M059J (cell line): ENCODE measurements at places on chromosomes 4 and X.

DNA sequence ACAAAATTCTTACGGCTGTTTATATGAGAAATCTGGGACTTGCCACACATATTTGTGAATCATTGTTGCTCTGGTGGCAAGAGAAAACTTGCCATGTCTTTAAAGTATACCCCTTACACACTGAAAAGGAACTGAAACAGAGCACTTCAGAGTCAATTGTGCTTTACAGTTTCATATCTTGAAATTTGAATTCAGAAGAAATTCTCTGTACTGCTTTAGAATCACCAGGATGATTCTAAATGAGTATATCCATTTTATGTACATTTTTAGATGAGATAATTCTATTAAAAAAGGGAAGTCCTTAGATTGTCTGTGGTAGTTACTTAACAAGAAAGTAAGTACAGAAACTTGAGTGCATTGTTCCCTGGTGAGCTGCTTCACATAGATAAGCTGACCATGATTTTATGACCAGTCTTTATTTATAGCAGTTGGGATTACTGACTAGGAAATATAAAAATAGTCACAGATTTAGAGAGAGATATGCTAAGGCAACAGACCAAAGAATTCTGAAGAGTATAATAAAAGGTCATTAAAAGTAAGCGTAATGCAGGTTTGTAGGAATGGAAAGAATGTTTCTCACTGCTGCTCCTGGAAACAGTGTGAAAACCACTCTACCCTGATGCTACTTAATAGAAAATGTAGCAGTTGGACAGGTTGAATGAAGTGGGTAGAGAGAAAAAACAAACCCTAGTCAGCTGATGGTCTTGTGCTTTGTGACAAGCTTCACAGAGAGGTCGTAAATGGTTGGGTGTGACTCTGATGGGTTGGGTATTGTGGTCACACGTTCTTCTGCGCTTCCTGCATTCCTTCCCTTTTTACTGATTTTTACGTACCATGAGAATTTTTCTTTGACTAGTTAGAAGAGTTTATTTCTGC is 41.0 kb downstream of the FNIP2 start:
- DNase-seq: peak; percentile 93

GRCh38 chr4:26178854-26179253 is 142.0 kb upstream of the RBPJ start:
- no peak for DNase-seq

DNA sequence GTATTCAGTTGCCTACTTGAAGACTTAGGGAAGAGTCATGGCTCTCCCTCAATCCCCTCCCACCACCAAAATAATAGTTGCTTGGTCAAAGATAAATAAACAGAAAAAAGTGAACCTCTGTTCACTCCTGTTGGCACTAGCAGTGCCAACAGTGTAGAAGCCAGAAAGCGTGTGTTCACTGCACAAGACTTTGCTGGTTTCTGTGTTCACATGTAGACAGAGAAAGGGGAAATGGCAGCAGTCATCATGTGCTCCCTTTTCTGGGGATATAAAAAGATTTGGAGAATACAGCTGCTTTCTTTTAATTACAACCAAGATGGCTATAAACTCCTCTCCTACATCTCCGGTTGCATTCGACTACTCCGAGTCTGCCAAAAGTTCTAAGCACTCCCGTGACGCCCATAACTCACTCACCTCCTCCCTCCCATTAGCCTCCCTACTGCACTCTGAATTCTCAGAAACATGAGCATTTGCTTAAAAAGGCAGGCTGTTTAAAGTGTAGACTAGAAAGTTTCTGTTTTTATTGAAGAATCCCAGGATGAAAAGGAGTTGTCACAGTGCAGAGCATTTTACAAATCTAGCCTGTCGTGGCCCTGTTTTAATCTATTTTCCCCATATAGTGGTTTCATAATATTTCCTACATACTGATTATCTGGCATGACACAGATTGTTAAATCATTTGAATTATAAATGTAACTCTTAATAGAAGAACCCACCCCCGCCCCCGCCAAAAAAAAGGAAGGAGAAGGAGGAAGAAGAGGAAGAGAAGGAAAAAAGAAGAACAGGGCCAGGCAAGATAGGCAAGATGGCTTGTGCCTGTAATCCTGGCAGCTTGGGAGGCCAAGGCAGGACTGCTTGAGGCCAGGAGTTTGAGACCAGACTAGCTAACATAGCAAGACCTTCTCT is 16.7 kb downstream of the LGI2 start:
- no peak for DNase-seq

GRCh38 chr4:13597604-13598003 is 29.9 kb downstream of the BOD1L1 start:
- DNase-seq: peak; percentile 32

DNA sequence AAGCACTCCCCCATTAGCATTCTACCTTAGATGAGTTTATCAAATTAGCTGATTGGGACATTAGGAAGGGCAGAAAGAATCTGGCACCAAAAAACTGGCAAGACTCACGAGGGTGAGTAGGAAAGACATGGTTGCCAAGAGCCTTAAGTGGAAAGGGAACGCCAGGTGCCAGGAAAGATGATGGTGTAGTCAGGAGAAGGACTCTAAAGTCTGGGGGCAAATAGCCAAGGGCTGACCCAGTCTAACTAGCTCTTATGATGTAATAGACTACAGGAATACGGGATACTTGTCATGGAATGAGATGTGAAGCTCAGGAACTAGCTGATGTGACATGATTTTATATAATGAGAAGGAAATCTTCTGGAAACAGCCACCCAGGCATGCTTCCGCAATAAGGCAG is 94.8 kb downstream of the MBNL3 start:
- DNase-seq: no peak

- DNase-seq: peak; percentile 50
Observed at GRCh38 chr4:16884673-16885460, 13.6 kb downstream of the LDB2 start.

DNA sequence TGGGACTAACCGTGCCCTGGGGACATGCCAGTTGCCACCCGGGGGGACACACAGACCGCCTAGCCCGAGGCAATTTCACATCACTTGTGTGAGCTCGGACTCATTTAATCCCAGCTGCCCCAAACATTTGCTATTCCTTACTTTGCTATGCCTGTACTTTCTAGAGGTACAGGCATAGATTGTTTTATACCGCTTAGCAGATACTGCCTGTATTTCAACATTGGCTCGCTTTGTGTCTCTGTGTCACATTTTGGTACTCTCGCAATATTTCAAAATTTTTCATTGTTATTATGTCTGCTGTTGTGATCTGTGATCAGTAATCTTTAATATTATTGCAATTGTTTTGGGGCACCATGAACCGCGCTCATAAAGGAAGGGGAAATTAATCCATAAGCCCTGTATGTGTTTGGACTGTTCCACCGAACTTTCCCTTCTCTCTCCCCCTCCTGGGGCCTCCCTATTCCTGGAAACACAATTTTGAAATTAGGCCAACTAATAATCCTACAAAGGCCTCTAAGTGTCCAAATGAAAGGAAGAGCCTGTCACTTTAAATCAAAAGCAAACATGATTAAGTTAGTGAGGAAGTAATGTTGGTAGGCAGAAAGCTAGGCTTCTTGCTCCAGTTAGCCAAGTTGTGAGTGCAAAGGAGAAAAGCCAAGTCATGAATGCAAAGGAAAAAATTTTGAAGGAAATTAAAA is 568 bp upstream of the CASP6 start:
- no peak for DNase-seq

GRCh38 chrX:31589503-31589902 is 517.7 kb upstream of the FTHL17 start:
- no peak for DNase-seq

- peak; percentile 9 for DNase-seq
Observed at GRCh38 chr4:174173360-174173759, 110.1 kb downstream of the FBXO8 start.

DNA sequence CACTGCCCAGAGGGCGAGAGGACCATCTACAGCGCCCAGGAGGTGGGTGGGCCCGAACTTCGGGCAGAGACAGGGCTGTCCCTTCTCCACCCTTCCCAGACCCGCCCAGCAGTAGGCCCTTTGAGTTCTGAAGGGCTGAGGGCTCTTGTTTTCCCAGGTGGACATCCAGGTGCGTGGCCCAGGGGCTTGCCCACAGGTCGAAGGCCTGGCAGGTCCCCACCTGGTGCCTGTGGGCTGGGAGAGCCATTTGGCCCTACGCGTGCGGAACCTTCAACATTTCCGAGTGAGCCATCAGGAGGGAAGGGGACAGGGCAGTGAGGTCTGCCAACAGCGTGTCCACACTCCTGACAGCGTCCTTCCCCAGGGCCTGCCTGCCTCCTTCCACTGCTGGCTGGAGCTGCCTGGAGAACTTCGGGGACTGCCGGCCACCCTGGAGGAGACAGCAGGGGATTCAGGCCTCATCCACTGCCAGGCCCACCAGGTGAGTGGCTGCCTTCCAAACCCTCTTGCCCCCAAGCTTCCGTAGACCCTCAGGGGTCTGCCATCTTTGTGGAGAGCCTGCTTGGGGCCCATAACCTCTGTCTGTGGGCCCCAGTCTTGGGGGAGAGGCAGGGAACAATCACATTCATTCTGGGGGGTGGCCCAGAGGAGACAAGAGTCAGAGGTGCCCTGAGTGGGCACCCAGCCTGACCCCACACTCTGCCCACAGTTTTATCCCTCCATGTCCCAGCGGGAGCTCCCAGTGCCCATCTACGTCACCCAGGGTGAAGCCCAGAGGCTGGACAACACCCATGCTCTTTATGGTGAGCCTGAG is 6.8 kb downstream of the PLXNB3 start:
- no peak for DNase-seq

DNA sequence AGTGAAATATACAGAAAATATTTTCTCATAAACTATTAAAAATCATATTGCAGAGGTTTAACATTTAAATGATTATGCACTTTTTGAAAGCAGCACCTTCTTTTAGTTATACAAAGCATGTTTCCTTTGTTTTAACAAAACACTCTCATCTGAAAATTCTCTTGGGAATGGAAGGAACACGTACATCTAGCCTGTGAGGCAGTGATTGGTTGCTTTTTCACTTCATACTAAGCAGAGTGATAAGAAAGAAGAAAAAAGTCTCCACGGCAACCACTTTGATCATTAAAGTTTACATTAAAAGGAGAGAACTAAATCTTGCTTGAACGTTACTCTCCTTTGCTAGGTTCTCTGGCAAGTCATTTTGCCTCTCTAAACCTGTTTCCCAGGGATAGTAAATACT is 41.7 kb upstream of the H2AZ1 start:
- DNase-seq: no peak

GRCh38 chrX:150605603-150606002 is 37.2 kb downstream of the MTM1 start:
- DNase-seq: no peak

GRCh38 chr4:76429636-76430035 is 5.4 kb upstream of the SHROOM3 start:
- no peak for DNase-seq

DNA sequence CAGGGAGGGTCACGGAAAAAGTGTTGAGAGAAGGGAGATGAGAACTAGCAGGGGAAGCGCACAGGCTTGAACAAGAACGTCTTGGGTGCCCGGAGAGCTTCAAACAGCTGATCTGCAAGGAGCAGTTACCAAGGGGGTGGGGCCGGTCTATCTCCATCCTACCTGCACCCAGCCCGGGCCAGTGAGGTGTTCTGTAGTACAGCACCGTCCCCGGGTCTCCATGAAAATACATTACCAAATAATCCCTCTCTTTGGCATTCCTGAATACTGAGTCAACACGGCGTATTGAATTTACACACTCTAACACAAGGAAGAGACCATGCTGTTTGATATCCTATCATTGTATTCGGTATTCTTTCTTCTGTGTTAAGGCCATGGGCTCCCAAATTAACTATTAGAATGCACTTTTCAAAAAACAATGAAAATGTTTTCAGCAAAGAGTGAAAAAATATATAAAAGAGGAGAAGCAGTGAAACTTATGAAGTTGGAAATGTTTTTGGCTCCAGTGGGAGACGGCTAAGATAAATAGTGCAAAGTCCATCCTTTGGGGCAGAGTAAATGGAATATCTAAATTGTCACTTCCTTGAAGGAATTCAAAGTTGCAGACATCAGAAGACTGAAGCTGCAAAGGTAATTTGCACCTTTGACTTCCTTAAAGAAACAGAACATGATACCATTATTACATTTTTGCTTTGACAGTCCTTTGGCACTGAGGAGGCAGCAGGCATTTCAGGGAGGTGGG is 90.3 kb downstream of the DHRSX start:
- no peak for DNase-seq

DNA sequence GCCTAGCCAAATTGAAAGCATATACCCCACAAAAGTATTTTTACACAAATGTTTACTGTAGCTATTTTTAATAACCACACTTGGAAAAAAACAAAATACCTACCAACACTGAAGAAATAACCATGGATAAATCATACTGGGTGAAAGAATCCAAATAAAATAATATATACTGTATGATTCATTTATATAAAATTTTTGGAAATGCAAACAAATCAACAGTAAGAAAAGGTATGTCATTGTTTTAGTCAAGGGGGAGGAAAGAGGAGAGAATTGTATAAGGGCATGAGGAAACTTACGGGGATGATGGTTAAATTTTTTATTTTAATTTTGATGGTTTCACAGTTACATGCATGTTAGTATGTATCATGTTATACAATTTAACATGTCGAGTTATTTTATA is 557.8 kb downstream of the TECRL start:
- DNase-seq: no peak

DNA sequence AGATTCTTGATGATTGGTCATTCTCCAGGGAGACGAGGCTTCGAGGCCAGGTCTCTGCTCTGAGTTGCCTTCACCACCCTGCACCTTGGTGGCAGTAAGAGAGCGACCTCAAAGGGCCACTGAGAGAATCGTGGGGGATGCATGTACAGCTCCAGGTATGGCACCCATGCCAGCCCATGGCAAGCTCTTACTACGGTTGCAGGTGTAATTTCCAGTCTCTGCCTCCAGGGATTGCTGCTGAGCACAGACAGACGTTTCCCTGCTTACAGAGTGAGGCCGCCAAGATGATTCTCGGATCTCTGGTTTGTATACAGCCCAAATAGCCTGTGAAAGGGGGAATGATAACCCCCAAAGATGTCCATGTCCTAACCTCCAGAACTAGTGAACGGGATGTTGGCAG is 16.3 kb upstream of the DRD5 start:
- DNase-seq: peak; percentile 7

GRCh38 chr4:162131256-162131655 is 32.5 kb downstream of the FSTL5 start:
- peak; percentile 0 for DNase-seq

DNA sequence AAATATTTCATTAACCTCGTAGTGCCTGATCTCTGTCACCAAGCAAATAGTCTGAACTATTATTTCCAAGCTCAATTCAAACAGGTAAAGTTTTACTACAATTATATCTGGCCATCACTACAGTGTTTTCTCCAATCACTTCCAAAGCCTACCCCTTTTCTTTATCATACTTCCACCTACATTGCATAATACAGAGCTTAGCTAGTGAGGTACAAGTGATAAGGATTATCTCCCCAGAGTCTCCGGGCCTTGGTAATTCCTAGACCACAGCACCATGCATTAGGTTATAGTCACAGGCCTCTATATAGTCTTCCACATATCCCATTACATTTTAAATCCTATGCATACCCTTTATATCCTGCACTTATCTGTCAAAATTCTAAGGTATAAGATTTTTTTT is 154.2 kb downstream of the SNCA start:
- no peak for DNase-seq

- no peak for DNase-seq
Observed at GRCh38 chr4:142383800-142384470, 462.2 kb downstream of the INPP4B start.
